CD4-positive, alpha-beta T cell treated with Interleukin-1 beta for 1 hour (primary cell): ENCODE measurements at places on chromosomes 11 and 22.

- peak; percentile 40 for DNase-seq
These were observed 5.3 kb downstream of the MALAT1 start for GRCh38 chr11:65503949-65504673.

GRCh38 chr11:62493801-62494200 is 52.8 kb downstream of the AHNAK start:
- no peak for DNase-seq

GRCh38 chr22:39789788-39790187 is 103.8 kb downstream of the ENTHD1 start:
- no peak for DNase-seq

GRCh38 chr11:83009999-83010398 is 61.7 kb downstream of the RAB30 start:
- DNase-seq, result no peak

DNA sequence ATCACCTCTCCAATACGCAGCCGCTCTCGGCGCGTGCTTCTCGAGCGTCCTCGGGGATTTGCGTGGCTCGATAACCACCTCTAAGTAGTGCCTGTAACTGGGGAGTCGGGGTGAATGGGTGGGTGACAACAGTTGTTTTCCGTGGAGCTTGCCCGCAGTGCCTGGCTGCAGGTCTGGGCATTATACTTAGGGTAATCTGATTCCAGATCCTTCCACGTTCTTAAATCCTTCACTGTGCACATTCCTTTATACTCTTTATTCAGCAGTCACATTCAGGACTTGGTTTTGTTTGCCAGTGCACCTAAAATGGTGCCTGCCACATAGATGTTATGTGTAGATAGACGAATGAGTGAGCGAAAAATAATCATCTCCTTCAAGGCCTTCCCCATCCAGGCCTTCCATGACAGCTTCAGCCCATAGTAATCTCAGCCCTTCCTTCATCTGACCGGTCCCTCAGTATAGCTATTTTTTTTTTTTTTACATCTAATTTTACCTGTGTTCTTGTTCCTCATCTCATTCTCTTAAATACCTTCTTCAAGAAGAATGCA is 602 bp downstream of the NAT10 start:
- DNase-seq, result no peak
